Activated T-helper 1 cell treated with anti-CD3 and anti-CD28 coated beads, Interleukin-12 subunit alpha, Interleukin-12 subunit beta, Interleukin-2, Interleukin-4 antibody, amounts not matched to agents 30 ng/mL and 10 ng/mL and 1 ng/mL, durations not matched to agents 14 hours and 24 hours and 36 hours (primary cell): ENCODE measurements at places on chromosomes 16 and 17. TPM values are rescaled to one million over a fixed set of nuclear protein-coding genes. Genes with fewer than 3 reads are reported as not detected.
A peak's percentile ranks its signal among the peaks of the same experiment; 100 is the strongest.

Gene KRTAP9-9
- total RNA-seq = not detected in 2 replicates

Gene SLC22A31
- total RNA-seq = 1.3 and 2.6 TPM in 2 replicates

Gene GSG1L
- not detected in 2 replicates for total RNA-seq

Gene PRSS27
- total RNA-seq = 1.7 and 1.8 TPM in 2 replicates

Gene SCNN1G
- total RNA-seq = not detected in 2 replicates

Gene TBC1D3K
- total RNA-seq = not detected in 2 replicates

Gene CETP
- 0.23 and 0.24 TPM in 2 replicates for total RNA-seq

- no peaks in the 10 kb centered on the region for H3K36me3 ChIP-seq
- H3K27ac ChIP-seq = no peak overlapping the region
- peaks cover 24% of the 10 kb centered on the region for H3K4me1 ChIP-seq
- H3K4me3 ChIP-seq = no peak overlapping the region
- no peak for DNase-seq
- no peaks in the 10 kb centered on the region for H3K27me3 ChIP-seq
Observed at GRCh38 chr17:78529871-78530670, 47.1 kb downstream of the DNAH17 start.

GRCh38 chr17:72580321-72581127, 459.7 kb downstream of the SOX9 start:
- H3K27ac ChIP-seq = no peak overlapping the region
- no peak overlapping the region for H3K4me3 ChIP-seq
- no peaks in the 10 kb centered on the region for H3K4me1 ChIP-seq
- no peaks in the 10 kb centered on the region for H3K36me3 ChIP-seq
- peaks cover 14% of the 10 kb centered on the region for H3K27me3 ChIP-seq

DNA sequence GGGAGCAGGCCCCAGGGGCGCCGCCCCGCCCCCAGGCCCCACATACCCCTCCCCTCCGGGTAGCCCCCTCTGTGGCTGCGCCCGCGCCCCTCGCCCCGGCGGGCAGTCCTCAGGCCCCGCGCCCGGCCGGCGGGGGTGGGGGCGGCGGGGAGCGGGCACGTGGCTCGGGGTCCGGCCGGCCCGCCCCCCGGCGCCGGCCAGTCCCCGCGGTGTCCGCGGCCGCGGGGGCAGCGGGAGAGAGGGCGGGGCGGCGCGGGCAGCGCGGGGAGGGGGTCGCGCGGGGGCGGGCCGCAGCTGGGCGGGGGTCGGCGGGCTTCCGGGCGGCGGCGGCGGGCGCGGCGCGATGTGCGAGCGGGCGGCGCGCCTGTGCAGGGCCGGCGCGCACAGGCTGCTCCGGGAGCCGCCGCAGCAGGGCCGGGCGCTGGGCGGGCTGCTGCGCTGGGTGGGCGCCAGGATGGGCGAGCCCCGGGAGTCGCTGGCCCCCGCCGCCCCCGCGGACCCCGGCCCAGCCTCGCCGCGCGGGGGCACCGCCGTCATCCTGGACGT, 335 bp downstream of the NECAB2 start:
- H3K4me1 ChIP-seq = no peaks in the 10 kb centered on the region
- H3K27me3 ChIP-seq = peaks cover 13% of the 10 kb centered on the region
- DNase-seq = no peak
- H3K4me3 ChIP-seq = no peak overlapping the region
- no peaks in the 10 kb centered on the region for H3K36me3 ChIP-seq
- H3K27ac ChIP-seq = no peak overlapping the region

GRCh38 chr16:70160821-70161220, 12.8 kb upstream of the CLEC18C start:
- no peak for DNase-seq
- H3K4me1 ChIP-seq = no peaks in the 10 kb centered on the region
- H3K27ac ChIP-seq = no peak overlapping the region
- H3K36me3 ChIP-seq = peaks cover 27% of the 10 kb centered on the region
- H3K4me3 ChIP-seq = no peak overlapping the region

GRCh38 chr17:32958418-32958817, 30.5 kb downstream of the TMEM98 start:
- H3K4me3 ChIP-seq = no peak overlapping the region
- H3K36me3 ChIP-seq = no peaks in the 10 kb centered on the region
- DNase-seq = no peak
- no peak overlapping the region for H3K27ac ChIP-seq
- H3K27me3 ChIP-seq = peaks cover 18% of the 10 kb centered on the region

GRCh38 chr16:88993946-88994600, 17.1 kb upstream of the CBFA2T3 start:
- H3K4me1 ChIP-seq = peaks cover 1% of the 10 kb centered on the region
- no peak overlapping the region for H3K27ac ChIP-seq
- no peak overlapping the region for H3K4me3 ChIP-seq
- H3K27me3 ChIP-seq = peaks cover 3% of the 10 kb centered on the region
- DNase-seq = no peak
- no peaks in the 10 kb centered on the region for H3K36me3 ChIP-seq

- no peaks in the 10 kb centered on the region for H3K36me3 ChIP-seq
- H3K4me1 ChIP-seq = no peaks in the 10 kb centered on the region
- H3K27me3 ChIP-seq = no peaks in the 10 kb centered on the region
- DNase-seq = no peak
Observed at GRCh38 chr17:46877466-46877865, 26.1 kb downstream of the WNT9B start.

- H3K36me3 ChIP-seq = peaks cover 7% of the 10 kb centered on the region
- H3K27ac ChIP-seq = peak overlapping the region; percentile 95
- DNase-seq = peak; percentile 41
Observed at GRCh38 chr17:40326014-40326831, 17.2 kb downstream of the RARA start.

DNA sequence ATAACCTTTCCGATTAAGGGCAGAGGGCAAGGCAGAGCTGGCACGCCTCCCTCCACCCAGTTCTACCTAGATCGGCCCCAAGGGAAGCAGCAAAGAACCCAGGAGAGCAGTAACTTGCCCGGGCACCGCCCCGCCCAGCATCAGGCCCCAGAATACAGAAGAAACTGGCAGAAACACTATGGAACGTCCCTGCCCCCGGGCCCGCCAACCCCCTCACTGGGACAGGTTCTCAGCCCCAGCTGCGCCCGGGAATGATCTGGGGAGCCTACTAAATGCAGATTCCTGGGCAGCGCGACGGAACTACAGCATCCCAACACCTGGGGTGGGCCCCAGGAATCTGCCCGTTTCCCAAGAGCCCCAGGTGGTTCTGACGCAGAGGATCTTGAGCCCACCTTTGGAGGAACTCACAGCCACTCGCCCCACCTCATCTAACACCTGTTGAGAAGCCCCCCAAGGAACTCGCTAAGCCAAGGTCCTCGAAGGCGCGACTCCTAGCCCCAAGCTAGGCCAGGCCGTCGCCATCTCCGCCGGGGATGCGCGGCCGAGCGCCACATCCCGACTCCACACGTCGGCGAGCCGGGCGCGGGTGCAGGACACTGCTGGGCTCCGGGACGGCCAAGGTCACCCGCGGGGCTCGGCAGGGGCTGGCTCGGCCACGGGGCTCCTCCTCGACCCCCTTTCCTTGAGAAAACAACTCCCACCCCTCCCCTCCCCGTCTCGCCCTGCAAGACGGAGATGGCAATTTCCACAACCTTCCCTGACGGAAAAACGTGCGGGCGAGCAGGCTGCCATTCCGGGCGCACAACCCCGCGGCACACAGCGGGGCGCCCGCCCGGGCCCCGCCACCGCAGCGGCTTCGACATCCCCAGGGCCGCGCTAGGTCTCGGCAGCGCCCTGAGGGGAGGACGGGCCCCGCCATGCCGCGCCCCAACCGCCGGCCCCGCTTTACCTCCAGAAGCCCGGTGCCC, 913 bp downstream of the CDIP1 start:
- H3K36me3 ChIP-seq = peaks cover 30% of the 10 kb centered on the region
- peak overlapping the region; percentile 50 for H3K27ac ChIP-seq
- H3K27me3 ChIP-seq = no peaks in the 10 kb centered on the region
- DNase-seq = no peak

- no peaks in the 10 kb centered on the region for H3K36me3 ChIP-seq
- H3K27me3 ChIP-seq = peaks cover 2% of the 10 kb centered on the region
- no peak overlapping the region for H3K4me3 ChIP-seq
- no peak for DNase-seq
- H3K4me1 ChIP-seq = no peaks in the 10 kb centered on the region
Observed at GRCh38 chr16:59289151-59289550, 555.0 kb upstream of the GOT2 start.

DNA sequence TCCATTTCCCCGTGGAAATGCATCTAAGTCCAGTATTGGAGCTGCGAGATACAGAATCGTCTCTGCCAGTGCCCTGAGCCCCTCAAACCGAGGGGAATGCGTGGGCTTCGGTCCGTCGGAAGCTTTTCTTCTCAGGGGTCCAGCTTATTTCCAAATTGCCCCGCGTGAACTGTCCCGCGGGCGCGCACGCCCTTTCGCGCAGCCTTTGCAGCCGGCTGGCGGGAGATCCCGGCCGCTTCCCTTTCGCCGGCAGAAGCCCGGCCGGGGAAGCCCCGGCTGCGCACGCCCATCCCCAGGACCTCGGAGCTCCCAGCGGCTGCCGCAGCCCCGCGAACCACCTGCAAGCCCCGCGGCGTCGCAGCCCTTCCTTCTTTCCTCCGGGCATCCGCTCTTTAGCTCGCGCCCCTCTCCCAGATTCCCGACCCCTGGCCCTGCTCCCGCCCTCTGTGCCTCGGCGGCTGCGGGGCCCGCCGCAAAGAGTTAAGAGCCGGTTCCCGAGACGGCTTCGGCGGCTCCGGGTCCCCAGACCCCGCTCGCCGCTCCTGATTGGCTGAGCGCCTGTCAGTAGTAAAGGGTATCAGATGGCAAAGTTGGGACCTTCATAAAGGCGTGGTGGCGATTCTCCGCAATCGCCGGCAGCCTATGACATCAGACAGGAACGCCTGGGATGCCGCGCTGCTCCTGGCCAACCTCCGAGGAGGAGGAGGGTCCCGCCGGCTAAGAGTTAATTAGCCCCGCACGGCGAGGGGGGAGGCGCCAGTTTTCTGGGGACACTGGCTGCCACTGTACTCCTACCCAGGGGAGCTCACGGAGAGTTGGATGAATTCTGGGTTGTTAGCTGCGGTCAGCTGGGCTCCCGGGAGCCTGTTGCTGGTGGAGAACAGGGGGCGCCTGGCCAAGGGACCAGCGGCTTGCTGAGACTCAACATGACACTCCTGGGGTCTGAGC, at the start of gene MYOCD:
Gene MYOCD, plus strand, starts transcription at position 628 of the 948 bp plus-strand sequence. Its CDS starts 299 bp downstream, at position 927.
- peaks cover 27% of the 10 kb centered on the region for H3K27me3 ChIP-seq
- no peak within 1 kb of the TSS for H3K27ac ChIP-seq
- no peaks in the 10 kb centered on the region for H3K36me3 ChIP-seq
- DNase-seq = no peak
- H3K4me3 ChIP-seq = no peak within 1 kb of the TSS

DNA sequence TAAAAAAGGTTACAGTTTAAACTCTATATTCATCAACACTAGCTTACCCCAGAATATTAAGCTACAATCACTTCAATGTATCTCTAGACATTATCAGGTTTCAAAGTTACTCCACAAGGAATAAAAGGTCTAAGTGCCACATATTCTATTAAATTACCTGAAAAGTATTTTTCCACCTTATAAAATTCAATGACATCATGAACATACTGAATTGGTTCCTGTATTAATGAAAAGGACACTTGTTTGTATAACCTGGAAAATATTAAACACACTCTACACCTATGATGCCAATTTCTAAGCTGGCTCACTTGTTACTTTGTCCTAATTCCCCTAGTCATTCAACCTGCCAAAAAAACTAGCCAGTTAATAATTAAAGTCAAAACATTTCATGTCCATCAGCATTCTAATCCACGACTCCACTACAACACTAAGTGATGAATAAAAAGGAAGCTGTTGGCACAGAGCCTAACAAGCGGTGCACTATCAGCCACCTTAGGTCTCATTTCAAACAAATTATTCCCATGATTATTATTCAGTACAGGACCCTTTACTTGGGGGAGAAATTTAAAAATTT, 12.2 kb downstream of the MED13 start:
- DNase-seq = no peak
- H3K36me3 ChIP-seq = peaks cover 38% of the 10 kb centered on the region
- no peak overlapping the region for H3K27ac ChIP-seq

DNA sequence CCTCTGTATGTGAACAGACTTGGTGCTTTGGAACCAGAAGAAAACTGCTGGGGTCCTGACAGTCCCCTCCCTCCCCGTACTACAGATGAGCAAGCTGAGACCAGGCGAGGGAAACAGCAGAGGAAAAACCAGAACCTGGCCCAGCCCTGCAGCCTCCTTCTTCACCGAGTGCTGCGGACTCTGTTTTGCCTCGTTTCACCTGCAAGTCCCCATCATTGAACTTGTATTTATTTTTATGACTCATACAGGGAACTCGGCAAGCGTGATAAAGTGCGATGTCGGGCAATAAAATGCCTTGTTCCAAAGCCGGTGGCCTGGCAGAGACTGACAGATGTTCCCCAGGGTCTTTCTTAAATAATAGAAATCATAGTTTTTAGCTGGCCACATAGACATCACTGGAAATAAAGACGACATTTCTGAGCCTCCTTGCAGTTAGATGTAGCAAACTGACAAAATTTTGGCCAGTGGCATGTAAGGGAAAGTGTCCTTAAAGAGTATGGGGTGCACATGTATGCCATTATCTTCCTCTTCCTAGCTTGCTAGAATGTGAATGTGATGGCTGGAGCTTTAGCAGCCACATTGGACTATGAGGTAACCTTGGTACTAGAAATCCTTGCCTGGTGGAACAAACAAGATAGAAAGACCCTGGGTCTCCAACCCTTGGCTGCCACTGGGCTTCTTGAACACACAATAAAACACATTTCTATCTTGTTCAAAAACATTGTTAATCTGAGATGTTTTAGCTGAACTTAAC, 128.6 kb downstream of the IRF8 start:
- no peaks in the 10 kb centered on the region for H3K4me1 ChIP-seq
- H3K36me3 ChIP-seq = no peaks in the 10 kb centered on the region
- DNase-seq = no peak

DNA sequence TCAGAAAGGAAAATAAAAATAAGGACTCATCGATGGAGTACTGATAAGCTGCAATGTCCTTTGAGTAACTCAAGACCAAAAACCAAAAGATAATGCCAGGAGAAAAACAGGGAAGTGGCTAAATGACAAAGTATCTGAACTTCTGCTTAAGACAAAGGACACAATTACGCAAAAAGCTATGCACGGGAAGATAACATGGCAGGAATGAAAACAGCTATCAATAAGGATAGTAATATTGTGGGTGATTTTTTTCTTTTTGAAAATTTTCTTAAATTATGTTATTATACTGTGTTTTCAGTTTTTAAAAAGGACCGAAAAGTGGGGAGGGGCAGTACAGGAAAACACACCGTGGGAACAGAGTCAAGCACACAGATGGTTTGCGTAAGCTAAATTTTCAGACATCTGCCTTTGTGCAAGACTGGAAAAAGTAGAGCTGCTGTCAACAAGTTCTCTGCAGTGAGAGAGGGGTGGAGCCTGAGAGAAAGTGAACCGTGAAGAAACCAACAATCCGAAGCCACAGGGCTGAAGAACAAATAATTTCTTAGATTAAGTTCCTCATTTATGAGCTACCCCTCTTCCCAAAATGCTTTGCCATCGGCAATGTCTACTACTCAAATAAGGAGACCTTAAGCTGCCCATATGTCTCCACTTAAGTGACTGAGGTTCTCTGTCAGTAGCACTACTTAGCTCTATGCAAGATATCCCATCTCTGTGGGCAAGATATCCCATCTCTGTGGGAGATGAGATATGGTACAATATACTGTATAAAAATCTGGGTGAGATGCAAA, 99.9 kb upstream of the CORO6 start:
- H3K36me3 ChIP-seq = peaks cover 26% of the 10 kb centered on the region
- peak overlapping the region; percentile 50 for H3K4me3 ChIP-seq
- DNase-seq = no peak
- H3K27me3 ChIP-seq = no peaks in the 10 kb centered on the region

GRCh38 chr17:42675965-42676423, 800 bp downstream of the PLEKHH3 start:
- H3K4me3 ChIP-seq = peak overlapping the region; percentile 72
- no peak for DNase-seq
- no peaks in the 10 kb centered on the region for H3K36me3 ChIP-seq
- no peak overlapping the region for H3K27ac ChIP-seq
- peaks cover 35% of the 10 kb centered on the region for H3K27me3 ChIP-seq

GRCh38 chr16:976389-976931, 5.1 kb upstream of the SOX8 start:
- no peak for DNase-seq
- H3K4me3 ChIP-seq = no peak overlapping the region
- no peaks in the 10 kb centered on the region for H3K4me1 ChIP-seq
- H3K27ac ChIP-seq = no peak overlapping the region
- peaks cover 11% of the 10 kb centered on the region for H3K27me3 ChIP-seq
